ENCODE measurements at places on chromosomes 16 and 17.

- DNase-seq: peak; percentile 15
Measured at GRCh38 chr16:46830417-46830901, 521 bp downstream of the C16orf87 start.

GRCh38 chr16:28913946-28914724, 10.9 kb downstream of the RABEP2 start:
- DNase-seq: no peak

GRCh38 chr17:14838567-14838966, 426.6 kb downstream of the PMP22 start:
- DNase-seq: no peak

DNA sequence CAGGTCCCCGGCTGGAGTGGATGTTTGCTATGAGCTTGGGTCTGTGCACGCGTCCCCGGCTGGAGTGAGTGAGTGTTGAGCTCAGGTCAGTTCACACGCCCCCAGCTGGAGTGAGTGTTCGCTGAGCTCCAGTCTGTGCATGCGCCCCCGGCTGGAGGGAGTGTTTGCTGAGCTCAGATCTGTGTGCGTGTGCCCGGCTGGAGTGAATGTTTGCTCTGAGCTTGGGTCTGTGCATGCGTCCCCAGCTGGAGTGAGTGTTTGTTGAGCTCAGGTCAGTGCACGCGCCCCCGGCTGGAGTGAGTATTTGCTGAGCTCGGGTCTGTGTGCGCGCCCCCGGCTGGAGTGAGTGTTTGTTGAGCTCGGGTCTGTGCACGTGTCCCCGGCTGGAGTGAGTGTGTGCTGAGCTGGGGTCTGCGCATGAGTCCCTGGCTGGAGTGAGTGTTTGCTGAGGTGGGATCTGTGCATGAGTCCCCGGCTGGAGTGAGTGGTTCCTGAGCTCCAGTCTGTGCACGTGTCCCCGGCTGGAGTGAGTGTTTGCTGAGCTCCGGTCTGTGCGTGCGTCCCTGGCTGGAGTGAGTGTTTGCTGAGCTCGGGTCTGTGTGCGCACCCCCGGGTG, 284.2 kb downstream of the SNX29 start:
- no peak for DNase-seq

DNA sequence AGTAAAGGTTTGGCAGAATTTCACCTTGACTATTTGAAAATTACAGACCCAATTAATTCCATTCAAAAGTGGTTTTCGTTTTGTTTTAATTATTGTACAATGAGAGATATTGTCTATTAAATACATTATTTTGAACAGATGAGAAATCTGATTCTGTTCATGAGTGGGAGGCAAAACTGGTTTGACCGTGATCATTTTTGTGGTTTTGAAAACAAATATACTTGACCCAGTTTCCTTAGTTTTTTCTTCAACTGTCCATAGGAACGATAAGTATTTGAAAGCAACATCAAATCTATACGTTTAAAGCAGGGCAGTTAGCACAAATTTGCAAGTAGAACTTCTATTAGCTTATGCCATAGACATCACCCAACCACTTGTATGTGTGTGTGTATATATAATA, 72.6 kb downstream of the CDK12 start:
- no peak for DNase-seq

- DNase-seq: peak; percentile 46
Measured at GRCh38 chr16:27242868-27243590, 25.5 kb downstream of the NSMCE1 start.

DNA sequence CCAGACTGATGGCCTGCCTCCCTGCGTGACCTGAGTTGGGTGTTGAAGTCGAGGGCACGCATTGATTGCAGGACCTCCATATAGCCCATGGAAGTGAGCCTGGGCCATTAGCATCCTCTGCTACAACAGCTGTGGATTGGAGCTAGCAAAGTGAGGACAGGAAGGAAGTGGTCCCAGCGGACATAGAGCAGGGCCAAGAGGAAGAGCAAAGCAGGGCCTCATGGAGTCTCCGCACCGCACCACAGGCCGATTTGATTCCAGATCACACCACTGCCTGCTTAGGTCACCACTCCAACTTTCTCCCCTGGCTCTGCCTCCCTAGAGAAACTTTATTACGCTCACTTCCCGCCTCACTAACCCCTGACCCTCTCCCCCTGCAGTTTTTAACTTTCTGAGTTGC, 10.7 kb upstream of the UBTF start:
- no peak for DNase-seq

DNA sequence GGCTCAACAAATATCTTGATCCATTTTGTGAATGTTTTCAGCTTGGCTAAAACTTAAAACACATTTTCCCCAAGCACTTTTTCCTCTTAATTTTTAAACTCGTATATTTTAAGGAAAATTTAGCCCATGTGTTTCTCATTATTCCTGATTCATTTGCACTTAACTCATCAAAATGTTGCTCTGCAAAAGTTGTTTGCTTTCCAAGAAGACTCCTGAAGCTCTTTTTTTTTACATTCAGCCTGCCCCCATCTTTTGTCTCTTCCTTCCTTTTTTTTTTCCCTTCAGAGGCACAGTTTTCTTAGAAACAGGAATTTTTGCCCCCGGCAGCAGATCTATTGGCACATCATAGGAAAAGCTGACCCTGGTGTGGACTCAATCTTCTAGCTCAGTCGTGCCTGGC, 155.0 kb upstream of the SALL1 start:
- no peak for DNase-seq

GRCh38 chr16:72811188-72811720, 236.7 kb downstream of the ZFHX3 start:
- no peak for DNase-seq

GRCh38 chr16:79601092-79601930, 774 bp upstream of the MAF start:
- DNase-seq: peak; percentile 37

- no peak for DNase-seq
Measured at GRCh38 chr16:80775450-80775849, 28.9 kb downstream of the CDYL2 start.

DNA sequence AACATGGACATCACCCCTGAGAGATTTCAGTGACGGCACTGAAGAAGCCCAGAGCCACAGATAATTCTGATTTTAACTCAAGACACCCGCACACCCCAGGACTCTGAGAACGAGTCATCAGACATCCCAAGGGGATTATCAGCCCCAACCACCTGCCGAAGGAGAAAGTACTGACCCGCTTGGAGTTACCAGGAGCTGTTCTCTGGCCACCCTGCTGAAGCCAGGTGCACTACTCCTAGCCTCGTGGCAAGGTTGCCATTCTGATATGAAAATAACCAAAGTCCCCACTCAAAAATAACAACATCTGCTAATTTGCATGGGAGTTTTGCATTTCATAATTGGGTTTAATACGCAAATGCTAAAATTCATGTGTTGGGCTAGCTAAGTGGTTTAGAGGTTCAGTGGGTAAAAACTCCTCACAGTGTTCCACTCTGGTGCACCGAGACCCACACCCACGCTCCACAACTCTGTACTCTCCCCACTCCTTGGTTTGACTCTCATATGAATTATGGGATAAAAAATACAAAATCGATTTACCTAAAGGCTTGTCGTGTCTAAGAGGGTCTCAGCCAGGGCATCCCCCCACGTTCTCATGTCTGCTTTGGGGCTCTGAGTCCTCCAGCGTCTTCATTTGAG, 143.0 kb upstream of the NOL11 start:
- DNase-seq: no peak

DNA sequence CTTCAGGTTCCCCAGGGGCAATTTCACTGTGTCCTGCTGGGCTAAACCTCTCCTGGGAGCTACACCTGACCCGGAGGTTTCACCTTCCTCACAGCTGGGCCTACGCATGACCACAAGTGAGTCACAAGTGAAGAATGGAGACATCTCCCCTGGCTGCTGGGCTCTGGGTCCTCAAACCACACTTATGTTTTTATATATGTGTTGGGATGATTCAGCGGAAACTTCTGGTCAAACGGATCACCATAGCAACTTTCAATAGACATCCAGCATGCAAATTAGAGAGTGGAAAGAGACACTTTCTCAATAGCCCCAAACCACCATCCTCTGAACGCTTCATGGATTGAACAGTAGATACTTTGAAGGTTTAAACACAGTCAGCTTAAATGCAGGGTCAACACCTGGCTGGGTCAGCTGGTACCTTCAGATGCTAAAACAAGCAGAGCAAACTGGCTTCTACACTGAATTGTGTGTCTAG, 28.0 kb upstream of the MAF start:
- peak; percentile 55 for DNase-seq

DNA sequence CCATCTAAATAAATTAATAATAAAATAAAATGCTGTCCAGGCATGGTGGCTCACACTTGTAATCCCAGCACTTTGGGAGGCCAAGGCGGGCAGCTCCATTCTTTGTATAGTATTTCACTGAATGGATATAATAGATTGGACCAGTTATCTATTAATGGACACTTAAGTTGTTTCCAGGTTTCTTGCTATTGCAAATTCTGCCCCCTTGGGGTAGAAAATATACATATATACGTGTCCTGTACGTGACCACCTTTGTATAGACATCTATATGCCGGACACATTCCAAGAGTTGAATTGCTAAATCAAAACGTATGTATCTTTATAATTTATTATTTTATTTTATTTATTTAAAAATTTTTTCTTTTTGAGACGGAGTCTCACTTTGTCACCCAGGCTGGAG, 3.9 kb upstream of the EXOC7 start:
- no peak for DNase-seq

DNA sequence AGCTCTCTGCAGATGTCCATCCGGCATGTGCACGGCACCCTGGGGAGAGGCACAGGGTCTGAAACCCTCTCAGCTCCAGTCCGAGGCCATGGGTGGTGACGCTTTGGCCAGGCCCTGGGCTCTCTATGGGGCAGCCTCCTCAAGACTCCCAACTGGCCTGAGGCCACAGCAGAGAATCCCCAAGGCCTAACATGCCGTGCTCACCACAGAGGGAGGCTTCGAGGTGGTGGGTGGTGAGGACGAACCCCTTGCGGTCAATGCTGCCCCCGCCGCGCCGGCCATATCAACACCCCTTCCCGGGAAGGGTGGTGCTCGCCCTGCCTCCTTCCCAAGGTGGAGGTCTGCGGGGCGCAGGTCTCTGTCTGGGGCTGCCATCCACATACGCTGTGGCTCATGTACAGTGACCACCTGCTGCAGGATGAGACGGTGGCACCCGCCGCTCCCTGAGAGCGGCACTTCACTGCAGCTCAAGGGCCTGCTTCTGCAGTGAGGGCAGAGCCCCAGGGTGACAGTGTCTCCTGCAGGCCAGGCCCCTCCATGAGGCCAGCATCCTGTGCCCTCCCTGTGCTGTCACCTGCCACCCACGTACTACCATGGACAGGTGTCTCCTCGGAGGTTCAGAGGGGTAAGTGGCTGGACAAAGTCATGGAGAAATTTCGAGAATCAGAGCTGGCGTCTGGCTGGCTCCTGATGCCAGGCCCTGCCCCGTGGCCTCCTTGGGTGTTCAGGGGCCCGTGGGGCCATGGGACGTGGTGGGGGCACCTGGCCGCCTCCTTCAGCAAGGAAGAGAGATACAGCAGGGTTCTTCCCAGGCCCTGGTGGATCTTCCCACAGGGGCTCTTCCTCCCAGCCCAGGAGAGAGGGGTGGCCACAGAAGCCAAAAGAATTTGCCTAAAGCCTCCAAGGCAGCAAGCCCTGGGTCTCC, 54.6 kb upstream of the ACSF3 start:
- no peak for DNase-seq

DNA sequence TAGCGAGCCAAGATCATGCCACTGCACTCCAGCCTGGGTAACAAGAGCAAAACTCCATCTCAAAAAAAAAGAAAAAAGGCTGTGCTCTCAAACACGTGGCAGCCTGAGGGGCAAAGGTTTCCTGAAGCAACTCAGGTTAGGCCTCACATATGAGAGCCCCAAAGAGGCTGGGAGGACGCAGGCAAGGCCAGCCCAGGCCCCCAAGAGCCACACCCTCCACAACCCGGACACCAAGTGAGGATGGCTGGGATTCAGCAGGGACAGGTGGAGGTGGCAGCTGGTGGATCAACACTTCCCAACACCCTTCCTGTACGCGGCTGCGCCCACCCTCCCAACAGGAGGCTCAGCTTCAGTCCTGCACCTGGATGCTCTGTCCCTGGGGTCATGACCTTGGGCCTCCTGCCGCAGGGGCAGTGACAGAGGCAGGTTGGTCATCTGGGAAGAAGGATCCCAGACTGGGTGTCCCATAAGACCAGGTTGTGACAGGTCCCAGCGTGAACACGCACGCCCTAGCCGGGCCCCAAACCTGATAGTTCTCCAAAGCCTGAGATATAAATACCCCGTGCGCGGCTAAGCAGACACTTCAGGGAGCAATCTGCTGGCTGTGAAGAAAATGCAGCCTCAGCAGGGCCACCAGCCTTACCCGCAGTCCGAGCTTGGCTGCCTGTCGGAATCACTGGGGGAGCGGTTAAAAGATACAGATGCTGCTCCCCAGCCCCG, 78.1 kb downstream of the TIMM22 start:
- DNase-seq: no peak

DNA sequence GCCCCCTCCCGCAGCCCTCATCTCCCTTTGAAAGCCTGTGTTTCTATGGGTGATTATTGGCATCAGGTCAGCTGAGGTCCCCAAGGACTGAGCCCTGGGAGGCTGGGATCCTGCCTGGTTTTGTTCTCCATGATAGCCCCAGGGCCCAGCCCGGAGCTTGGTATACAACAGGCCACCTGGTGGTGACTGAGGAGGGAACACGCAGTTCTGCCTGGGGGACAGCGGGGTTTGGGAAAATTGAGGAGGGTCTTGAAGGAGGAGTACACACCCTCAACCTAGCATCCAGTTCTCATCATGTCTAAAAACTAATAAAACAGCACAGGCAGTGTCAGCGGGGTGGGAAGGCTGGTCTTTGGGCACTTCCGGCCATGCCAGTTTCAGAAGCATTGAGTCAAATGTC, 335.1 kb downstream of the CPPED1 start:
- DNase-seq: no peak

- DNase-seq: no peak
Measured at GRCh38 chr16:27319257-27319965, 5.6 kb downstream of the IL4R start.

DNA sequence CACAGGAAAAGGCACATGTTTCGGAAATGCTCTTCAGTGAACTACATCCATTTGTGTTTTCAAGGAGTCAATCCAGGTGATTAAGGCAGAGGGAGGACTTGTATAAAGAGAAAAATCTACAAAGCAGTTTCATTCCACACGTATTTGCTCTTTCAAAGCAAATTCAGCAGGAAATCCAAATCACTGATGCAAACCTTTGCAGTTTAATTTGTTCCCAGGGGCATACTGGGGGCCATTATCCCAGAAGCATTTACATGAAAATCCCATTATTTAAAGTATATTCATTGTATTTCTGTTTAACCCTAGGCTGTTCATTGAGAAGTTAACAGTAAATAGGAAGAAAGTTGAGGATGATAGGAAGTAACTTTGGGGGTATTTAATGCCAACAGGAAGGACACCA, 147.9 kb downstream of the PMP22 start:
- no peak for DNase-seq

DNA sequence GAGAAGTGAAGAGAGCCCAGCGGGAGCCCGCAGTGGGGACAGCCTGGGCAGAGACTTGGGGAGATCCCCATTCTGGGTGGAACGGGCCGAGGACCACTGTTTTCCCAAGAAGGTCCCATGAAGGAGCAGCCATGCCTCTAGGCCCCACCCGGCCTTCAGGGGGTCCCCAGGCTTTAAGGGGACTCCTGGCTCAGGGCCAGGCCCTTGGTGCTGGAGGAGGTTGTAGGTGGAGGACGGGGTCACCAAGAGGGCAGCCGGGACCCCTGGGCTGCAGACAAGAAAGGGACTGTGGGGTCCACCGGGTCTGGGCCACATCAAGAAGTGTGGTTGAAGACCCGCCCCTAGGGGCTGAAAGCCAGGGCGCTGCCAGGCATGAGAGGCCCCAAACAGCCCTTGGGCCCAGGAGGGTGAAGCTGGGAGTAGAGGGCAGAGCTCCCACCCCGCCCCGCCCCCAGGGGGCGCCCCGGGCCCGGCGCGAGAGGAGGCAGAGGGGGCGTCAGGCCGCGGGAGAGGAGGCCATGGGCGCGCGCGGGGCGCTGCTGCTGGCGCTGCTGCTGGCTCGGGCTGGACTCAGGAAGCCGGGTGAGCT, at the start of gene PRSS21:
PRSS21 (plus strand) TSS at position 487 of the 589 bp plus-strand sequence; CDS start at position 519, 32 bp downstream.
- DNase-seq: peak; percentile 17

Data from CD4-positive, alpha-beta T cell treated with Interleukin-6 at 100 ng/mL for 8 hours (primary cell).